ENCODE measurements at places on chromosomes 16 and 17. TPM values are rescaled to one million over a fixed set of nuclear protein-coding genes. Genes with fewer than 3 reads are reported as not detected.

The CHRNE gene
- total RNA-seq: 0.19 TPM

DNA sequence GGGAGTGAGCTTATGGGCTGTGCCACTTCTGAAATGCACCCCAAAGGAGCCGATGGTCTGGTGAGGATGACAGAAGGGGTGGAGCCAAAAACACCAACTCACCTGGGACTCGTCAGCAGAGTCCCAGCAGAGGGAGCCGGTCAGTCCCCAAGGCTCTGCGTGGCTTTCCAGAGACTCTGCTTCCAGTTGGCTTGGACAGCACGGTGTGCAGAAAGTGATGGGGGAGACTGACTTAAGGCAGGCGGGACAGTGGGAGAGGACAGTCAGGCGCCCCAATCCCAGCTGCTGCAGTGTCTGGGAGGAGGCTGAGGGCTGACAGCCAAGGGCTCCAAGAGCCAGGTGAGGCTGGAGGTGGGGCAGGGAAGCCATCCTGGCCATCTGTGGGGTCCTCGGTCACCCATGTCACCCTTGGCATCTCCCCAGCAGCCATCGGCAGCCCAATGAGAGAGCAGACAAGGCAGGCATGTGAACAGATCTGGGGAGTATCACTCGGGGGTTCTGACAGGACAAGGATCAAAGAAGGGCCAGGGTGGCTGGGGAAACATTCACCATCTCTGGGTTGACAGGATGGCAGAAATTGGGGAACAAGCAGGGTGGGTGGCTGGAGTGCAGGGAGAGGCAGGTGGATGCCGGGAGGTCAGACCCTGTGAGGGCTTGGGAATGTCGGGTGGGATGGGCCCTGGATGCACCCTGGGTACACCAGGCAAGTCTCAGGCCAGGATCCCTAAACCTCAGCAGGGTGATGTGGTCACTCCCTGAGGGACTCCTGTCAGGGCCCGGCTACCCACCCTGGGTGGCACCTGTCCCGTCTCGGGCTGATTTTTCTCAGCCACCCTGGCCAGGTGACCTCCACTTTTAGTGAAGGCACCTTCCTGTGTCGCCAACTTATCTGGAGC is 8.9 kb upstream of the KRTAP17-1 start:
- no peak for DNase-seq

The CMTM2 gene
- total RNA-seq: not detected

The SRR gene
- total RNA-seq: 64.4 TPM

DNA sequence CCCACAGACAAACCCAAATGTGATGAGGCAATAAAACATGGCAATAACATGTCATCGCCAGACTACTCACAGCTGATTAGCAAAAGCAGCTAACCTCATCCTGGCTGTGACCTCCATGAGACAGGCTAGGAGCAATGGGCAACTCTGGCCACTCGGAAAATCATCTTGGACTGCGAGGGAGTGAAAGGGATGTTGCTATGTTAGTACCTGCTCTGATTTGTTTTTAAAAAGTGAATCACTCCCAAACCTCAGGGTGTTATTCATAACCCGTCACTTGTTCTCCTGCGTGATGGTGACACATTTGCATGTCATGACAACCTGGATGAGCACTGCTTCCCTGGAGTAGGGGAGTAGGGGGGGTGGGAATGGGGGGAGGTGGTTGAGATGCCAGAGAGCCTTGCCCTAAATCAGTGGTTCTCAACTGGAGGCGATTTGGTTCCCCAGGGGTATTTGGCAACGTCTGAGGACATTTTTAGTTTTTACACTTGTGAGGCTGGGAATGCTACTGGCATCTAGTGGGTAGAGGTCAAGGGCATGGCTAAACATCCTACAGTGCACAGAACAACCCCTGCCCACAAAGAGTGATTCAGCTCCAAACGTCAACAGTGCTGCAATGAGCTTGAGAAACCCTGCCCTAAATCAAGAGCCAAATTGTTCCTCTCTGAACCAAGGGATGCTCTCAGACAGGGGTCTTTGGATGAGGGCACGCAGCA is 241.7 kb downstream of the SOX9 start:
- peak; percentile 93 for DNase-seq

GRCh38 chr16:63447121-63447520 is 1410.9 kb upstream of the CDH8 start:
- no peak for DNase-seq

DNA sequence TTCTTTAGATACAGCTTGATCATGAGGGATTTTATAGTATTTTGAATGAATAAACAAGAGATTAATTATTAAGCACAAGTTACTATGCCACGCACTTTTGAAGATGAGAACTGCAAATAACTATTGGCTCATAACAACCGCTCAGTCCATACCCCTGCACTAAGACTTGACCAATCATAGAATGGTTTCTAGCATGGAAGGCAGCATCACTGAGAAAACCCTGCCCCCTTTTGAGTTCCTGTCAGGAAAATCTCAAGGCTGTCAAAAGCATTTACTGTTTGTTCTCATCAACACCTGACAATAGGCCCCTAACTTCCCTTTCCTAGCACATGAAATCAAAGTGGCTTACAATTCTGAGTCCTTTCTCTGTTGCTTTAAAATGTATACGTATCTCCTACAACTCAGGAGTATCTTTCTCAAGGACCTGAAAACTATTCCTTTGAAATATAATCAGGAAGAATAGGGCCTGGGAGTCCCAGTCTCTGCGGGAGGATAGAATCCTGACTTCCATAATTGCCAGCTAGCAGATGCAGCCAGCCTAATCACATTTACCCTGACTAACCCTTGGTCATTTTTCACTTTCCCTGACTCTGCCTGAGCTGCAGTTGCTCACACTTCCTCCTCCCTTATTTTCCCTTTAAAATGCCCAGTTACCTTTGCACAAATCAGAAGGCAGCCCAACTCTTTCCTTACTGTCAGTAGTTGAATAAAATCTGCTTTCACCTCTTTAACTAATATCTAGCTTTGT is 9.1 kb upstream of the MMD start:
- DNase-seq: no peak

DNA sequence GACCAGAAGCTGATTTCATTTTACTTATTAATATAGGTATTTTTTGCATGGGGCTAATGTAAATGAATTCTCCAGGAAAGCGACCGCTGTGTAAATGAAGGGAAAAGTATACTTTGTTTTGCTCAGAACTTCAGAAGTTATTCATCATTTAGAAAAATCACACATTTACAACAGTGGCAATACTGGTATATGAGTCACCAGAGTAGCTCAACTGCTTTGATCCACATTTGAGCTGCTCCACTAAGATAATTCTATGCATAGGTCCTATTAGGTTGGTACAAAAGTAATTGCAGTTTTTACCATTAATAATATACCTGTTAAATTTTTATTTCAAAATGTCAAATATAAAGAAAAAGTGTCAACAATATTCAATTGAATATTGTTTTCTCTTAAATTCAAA is 22.9 kb upstream of the DYNLRB2 start:
- no peak for DNase-seq

The TMEM106A gene
- 2.7 TPM for total RNA-seq

The NACA2 gene
- not detected for total RNA-seq

The SOCS7 gene
- total RNA-seq: 9.4 TPM

The GAS2L2 gene
- not detected for total RNA-seq

GRCh38 chr17:45403906-45404490 is 28.7 kb downstream of the ARHGAP27 start:
- DNase-seq: no peak

GRCh38 chr17:74393346-74393942 is 26.1 kb downstream of the GPR142 start:
- no peak for DNase-seq

The KRT33A gene
- not detected for total RNA-seq

- DNase-seq: no peak
Observed at GRCh38 chr17:45440161-45440778, 7.6 kb upstream of the ARHGAP27 start.

The SUPT4H1 gene
- 46.0 TPM for total RNA-seq

DNA sequence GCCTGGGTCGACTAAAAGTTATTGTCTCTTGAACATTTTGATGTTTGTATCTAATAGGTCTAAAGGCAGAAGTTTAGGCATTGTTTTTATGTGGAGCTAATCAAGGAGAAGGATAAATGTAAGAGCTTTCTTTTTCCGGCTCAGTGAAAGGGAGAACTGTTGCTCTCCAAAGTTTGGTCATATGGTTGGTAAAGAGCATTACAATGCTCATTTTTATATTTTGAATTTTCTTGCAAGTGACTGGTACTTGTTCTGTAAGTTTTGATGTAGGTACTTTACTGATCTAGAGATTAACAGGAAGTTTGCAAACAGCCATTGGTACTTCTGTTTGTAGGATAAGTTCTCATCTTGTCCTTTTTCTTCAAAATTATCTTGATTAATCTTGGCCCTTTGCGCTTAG is 30.9 kb upstream of the BCAS3 start:
- DNase-seq: no peak

- no peak for DNase-seq
Observed at GRCh38 chr17:3029213-3029913, 34.0 kb downstream of the OR1D5 start.

DNA sequence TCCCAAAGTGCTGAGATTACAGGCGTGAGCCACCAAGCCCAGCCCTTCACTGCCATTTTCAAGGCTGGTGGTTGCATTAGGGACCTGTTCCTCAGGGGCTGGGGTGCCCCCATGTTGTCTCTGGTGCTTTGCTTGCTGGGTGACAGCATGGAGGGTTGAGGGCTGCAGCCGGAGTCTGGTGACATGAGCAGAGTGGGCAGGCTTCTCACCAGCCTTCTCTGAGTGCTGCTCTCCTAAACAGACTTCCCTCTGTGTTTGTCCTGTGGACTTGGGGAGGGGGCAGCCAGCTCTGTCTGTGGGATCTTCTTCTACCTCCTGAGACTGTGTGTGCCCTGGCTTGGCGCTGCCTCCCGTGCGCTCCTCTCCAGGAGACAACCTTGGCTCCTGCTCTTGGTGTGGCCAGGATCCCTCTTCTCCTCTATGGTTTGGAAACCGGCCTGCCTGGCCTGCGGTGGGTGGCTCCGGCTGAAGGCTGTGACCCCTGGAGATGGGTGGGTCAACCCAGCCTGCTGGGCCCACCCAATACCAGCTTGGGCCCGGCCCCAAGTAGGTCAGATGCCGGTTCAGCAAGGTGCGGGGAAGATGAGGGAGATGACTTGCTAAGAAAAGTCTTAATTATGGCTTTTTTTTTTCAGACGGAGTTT is 72.1 kb downstream of the PDPK1 start:
- DNase-seq: no peak

The FLCN gene
- total RNA-seq: 32.9 TPM

The LPO gene
- total RNA-seq: not detected

GRCh38 chr16:2874032-2874911 is 8.7 kb upstream of the FLYWCH2 start:
- no peak for DNase-seq

DNA sequence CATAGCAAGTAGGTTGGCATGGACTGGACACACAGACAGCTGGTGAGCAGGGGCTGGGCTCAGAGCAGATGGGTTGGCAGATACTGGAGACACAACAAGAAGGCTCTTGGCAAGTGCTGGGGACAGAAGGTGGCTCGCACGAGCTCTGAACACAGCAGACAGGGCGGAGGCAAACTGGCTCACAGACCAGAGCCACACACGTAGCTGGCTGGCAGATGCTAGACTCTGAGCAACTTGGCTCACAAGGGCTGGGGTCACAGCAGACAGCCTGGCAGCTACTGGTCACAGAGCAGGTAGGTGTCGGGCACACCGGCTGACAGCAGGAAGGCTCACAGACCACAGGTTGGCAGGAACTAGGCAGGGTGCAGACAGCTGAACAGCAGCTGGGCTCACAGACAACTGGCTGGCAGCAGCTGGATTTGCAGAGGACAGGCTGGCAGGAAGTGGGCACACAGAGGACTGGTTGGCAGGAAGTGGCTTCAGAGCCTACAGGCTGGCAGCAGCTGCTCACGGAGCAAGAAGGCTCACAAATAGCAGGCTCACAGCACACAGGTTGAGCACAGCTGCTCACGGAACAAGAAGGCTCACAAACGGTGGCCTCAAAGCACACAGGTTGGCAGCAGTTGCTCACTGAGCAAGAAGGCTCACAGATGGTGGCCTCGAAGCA is 725 bp downstream of the KRTAP16-1 start:
- DNase-seq: peak; percentile 94

The MLKL gene
- total RNA-seq: 10.4 TPM

The SULT1A1 gene
- 7.1 TPM for total RNA-seq

The CD300LG gene
- total RNA-seq: not detected

GRCh38 chr16:85173981-85174751 is 61.9 kb upstream of the CIBAR2 start:
- DNase-seq: peak; percentile 77

Data from LHCN-M2 (cell line).